ENCODE measurements at places on chromosomes 12 and 14. TPM values are rescaled to one million over a fixed set of nuclear protein-coding genes. Genes with fewer than 3 reads are reported as not detected.

The COL2A1 gene
- not detected for total RNA-seq

The SMCO2 gene
- total RNA-seq = 0.23 TPM

The EXOC3L4 gene
- total RNA-seq = not detected

The PPP4R4 gene
- total RNA-seq = 21.4 TPM

DNA sequence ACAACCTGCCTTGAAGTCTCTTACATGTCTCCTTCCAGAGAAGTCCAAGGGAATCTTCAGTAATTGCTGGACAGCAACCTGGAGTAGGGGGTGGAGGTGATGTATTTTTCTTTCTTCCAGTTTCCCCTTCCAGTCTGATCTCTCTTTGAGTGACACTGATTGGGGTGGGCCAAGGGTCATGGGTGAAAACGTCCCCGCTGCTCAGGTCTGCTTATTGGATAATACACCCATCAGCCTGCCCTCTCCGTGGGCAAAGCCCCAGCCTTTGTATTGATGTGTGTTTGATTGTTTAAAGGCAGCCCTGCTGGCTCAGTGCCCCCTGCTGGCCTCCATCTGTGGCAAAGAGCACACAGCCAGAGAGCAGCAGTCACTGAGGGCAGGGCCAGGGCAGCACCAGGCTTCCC lies 35.7 kb upstream of the ATP2A2 start:
- H3K36me3 ChIP-seq = no peaks in the 10 kb centered on the region
- H3K27me3 ChIP-seq = peaks cover 4% of the 10 kb centered on the region
- no peak overlapping the region for H3K4me3 ChIP-seq
- no peaks in the 10 kb centered on the region for H3K4me1 ChIP-seq
- H3K27ac ChIP-seq = no peak overlapping the region

DNA sequence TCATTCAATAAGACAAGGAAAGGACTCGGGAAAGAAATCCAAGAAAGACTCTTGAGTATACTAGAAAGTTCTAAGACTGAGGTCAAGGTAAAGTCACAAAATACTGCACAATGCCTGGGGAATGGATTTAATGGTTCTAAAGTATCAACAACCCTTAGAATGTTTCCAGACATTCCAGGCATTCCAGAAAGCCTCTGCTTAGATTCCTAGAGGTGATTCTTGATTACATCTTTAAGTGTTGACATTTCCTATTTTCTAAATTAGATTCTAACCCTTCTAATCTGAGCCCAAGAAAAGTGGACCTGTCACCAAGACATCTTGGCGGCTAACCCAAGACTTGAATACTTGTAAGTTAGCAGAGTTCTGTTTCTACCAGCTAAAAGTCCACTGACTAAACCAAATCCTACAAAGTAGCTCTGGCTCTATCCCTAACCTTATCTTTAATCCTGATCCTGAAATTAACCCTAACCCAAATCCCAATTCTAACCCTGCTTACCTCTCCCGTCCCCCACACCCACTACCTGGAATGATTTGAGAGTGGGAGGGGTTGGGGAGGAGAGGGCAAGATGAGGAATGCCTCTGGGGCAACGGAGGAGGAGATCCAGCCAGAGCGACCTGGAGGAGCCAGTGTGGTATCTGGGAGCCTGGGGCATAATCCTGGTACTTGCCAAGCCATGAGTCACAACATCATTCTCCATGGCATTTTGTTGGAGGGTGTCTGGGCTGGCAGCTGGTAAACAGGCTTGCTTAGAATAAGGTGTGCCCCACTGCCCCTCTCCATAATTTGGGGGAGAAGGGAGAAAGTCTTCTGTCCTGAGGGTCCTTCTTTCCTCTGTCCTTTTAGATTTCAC lies 93.4 kb upstream of the HOXC13 start:
- DNase-seq = no peak
- H3K4me3 ChIP-seq = no peak overlapping the region
- no peaks in the 10 kb centered on the region for H3K36me3 ChIP-seq
- H3K4me1 ChIP-seq = no peaks in the 10 kb centered on the region
- no peak overlapping the region for H3K27ac ChIP-seq

GRCh38 chr12:19893514-19893913 lies 454.2 kb downstream of the AEBP2 start:
- H3K27ac ChIP-seq = peak overlapping the region; percentile 32
- DNase-seq = no peak
- peaks cover 2% of the 10 kb centered on the region for H3K27me3 ChIP-seq
- H3K4me3 ChIP-seq = no peak overlapping the region
- H3K4me1 ChIP-seq = peaks cover 14% of the 10 kb centered on the region

- H3K4me3 ChIP-seq = no peak overlapping the region
- no peaks in the 10 kb centered on the region for H3K4me1 ChIP-seq
- H3K36me3 ChIP-seq = no peaks in the 10 kb centered on the region
- H3K27ac ChIP-seq = no peak overlapping the region
- H3K27me3 ChIP-seq = no peaks in the 10 kb centered on the region
These were observed 26.7 kb downstream of the SPX start for GRCh38 chr12:21552635-21553328.

- no peaks in the 10 kb centered on the region for H3K27me3 ChIP-seq
- no peak overlapping the region for H3K4me3 ChIP-seq
- no peaks in the 10 kb centered on the region for H3K36me3 ChIP-seq
- DNase-seq = no peak
- H3K27ac ChIP-seq = no peak overlapping the region
- H3K4me1 ChIP-seq = no peaks in the 10 kb centered on the region
These were observed 72.8 kb downstream of the SLCO1B3 start for GRCh38 chr12:20883288-20883687.

GRCh38 chr12:100265732-100266584 lies 921 bp downstream of the DEPDC4 start:
- peaks cover 17% of the 10 kb centered on the region for H3K4me1 ChIP-seq
- H3K36me3 ChIP-seq = peaks cover 1% of the 10 kb centered on the region
- DNase-seq = peak; percentile 13
- H3K4me3 ChIP-seq = peak overlapping the region; percentile 82
- peak overlapping the region; percentile 95 for H3K27ac ChIP-seq

- no peaks in the 10 kb centered on the region for H3K4me1 ChIP-seq
- no peak overlapping the region for H3K4me3 ChIP-seq
- H3K27ac ChIP-seq = no peak overlapping the region
- no peak for DNase-seq
- no peaks in the 10 kb centered on the region for H3K27me3 ChIP-seq
- no peaks in the 10 kb centered on the region for H3K36me3 ChIP-seq
These were observed 156.4 kb downstream of the PLCZ1 start for GRCh38 chr12:18581232-18581962.

GRCh38 chr12:128684352-128684751 lies 139.4 kb downstream of the SLC15A4 start:
- no peak for DNase-seq
- H3K4me1 ChIP-seq = no peaks in the 10 kb centered on the region
- no peak overlapping the region for H3K27ac ChIP-seq
- H3K27me3 ChIP-seq = no peaks in the 10 kb centered on the region
- no peak overlapping the region for H3K4me3 ChIP-seq

DNA sequence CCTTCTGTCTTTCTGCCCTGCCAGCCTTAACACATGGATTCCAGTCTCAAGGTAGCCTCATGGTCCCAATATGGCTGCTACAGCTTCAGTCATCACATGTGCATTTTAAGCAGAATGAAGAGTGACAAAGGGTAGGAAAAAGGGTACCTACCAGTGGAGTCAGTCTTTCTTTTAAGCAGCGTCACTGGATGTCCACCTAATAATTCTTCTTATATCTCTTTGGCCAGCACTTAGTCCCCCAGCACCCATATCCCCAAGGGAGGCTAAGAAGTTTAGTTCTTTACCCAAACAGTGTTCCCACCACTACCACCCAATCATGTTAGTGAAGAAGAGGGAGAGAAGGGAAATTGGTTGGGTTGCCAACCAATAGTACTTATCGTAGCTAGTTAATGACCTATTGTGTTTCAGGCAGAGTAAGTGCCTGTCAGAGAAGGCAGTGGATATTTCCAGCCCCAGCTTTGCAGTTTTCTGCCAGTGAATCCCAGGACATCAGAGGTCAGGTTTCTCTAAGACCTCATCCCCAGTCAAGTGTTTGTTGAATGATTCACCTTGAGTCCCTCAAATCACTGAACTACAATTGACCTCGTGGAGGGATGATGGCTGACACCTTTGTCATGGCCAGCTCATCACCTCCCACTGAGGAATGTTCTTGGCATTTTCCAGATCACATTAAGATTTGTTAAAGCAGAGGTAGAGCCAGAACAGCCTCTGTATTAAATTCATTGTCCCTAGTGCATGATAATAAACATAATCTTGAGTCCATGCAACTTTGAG lies 250.9 kb upstream of the CRY1 start:
- no peak overlapping the region for H3K27ac ChIP-seq
- peaks cover 32% of the 10 kb centered on the region for H3K4me1 ChIP-seq
- H3K27me3 ChIP-seq = no peaks in the 10 kb centered on the region

- DNase-seq = no peak
- peaks cover 29% of the 10 kb centered on the region for H3K27me3 ChIP-seq
- peaks cover 33% of the 10 kb centered on the region for H3K4me1 ChIP-seq
- no peak overlapping the region for H3K27ac ChIP-seq
These were observed 161.0 kb downstream of the SAMD4A start for GRCh38 chr14:54727929-54728328.

DNA sequence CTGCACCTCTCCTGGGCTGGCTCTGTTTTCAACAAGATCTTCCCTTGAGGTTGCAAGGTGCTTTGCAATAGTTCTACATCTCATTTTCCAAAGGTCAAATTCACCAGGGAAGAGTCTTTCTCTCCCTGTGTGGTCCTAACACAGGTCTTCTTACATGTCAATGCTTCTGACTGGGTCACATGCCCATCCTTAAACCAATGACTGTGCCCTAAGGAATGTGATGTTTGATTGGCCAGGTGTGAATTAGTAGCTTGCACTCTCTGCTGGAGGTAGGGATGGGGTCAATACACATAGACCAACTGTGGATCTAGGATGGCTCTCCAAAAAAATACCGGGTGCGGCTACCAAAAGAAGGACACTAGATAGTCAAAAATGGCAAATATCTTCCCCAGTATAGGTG lies 19.9 kb upstream of the KCNK10 start:
- H3K36me3 ChIP-seq = no peaks in the 10 kb centered on the region
- H3K4me1 ChIP-seq = no peaks in the 10 kb centered on the region
- no peak for DNase-seq
- no peak overlapping the region for H3K4me3 ChIP-seq
- H3K27ac ChIP-seq = no peak overlapping the region

DNA sequence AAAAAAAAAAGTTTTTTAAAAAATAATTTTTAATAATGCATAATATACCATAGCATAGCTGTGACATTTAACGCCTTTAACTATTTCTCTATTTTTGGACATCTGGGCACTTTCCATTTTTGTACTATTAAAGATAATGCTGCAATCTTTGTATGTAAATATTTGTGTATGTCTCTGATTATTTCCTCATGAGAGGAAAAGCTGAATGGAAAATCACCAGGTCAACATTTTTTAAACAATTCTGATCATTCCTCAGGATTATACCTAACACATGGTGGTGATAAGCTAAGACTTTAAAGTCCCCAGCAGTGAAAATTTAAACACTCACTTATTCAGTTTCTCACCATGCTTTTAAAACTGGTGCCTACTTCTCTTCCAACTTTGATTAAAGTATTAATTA lies 31.3 kb upstream of the NR1H4 start:
- H3K4me1 ChIP-seq = no peaks in the 10 kb centered on the region
- H3K4me3 ChIP-seq = no peak overlapping the region
- no peaks in the 10 kb centered on the region for H3K36me3 ChIP-seq

DNA sequence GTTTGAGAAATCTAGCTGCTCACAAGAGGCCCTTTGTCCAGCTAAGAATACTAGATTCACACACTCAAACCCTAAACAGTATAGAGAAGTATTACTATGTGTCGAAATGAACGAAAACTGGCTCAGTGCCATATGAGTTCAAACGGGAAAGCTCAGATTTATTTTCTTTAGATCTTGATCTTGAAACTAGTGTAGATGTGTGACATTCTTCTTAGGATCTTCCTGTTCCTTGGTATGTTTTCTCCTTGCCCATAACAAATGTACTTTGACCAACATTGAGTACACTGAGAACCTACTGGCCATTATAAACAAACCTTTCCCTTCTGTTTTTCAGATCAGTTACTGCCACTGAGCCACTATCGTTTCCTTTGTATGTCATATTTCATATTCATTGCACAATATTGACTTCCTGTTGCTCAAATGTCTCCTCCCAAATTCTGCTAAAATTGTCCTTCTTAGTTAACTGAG lies 21.3 kb downstream of the MYBPC1 start:
- H3K4me3 ChIP-seq = no peak overlapping the region
- H3K4me1 ChIP-seq = peaks cover 14% of the 10 kb centered on the region
- no peaks in the 10 kb centered on the region for H3K36me3 ChIP-seq
- no peaks in the 10 kb centered on the region for H3K27me3 ChIP-seq

- peaks cover 5% of the 10 kb centered on the region for H3K36me3 ChIP-seq
- no peak overlapping the region for H3K4me3 ChIP-seq
- H3K4me1 ChIP-seq = peaks cover 11% of the 10 kb centered on the region
- H3K27me3 ChIP-seq = no peaks in the 10 kb centered on the region
- no peak overlapping the region for H3K27ac ChIP-seq
- DNase-seq = peak; percentile 32
These were observed 15.9 kb downstream of the ZNF641 start for GRCh38 chr12:48334808-48335207.

DNA sequence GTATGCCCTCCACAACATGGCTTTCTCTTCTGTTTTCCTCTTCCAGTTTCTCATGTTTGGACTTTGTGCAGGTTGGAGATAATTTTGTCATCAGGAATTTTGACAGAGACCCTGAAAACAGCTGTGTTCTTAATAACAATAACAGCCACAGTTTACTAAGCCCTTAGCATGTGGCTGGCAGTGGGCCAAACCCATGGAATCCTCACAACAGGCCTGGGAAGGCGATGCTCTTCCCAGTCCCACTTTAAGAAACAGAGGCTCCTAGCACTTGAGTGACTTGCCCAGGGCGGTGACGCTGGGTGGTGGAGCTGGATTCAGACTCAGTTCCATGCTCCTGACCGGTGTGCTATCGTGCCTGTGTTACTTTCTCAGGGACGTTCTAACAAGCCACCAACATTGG lies 20.1 kb upstream of the PLEKHG3 start:
- no peaks in the 10 kb centered on the region for H3K36me3 ChIP-seq
- no peak overlapping the region for H3K4me3 ChIP-seq
- peaks cover 10% of the 10 kb centered on the region for H3K4me1 ChIP-seq
- DNase-seq = no peak
- H3K27ac ChIP-seq = no peak overlapping the region
- no peaks in the 10 kb centered on the region for H3K27me3 ChIP-seq

GRCh38 chr12:28034271-28034670 lies 61.7 kb upstream of the PTHLH start:
- H3K4me1 ChIP-seq = no peaks in the 10 kb centered on the region
- DNase-seq = no peak
- peaks cover 3% of the 10 kb centered on the region for H3K27me3 ChIP-seq
- H3K36me3 ChIP-seq = no peaks in the 10 kb centered on the region
- no peak overlapping the region for H3K4me3 ChIP-seq
- no peak overlapping the region for H3K27ac ChIP-seq

- H3K27me3 ChIP-seq = no peaks in the 10 kb centered on the region
- peak overlapping the region; percentile 43 for H3K27ac ChIP-seq
- H3K4me1 ChIP-seq = peaks cover 35% of the 10 kb centered on the region
- no peak overlapping the region for H3K4me3 ChIP-seq
- peaks cover 3% of the 10 kb centered on the region for H3K36me3 ChIP-seq
These were observed 23.2 kb downstream of the MAPK1IP1L start for GRCh38 chr14:55074662-55075061.

- peaks cover 27% of the 10 kb centered on the region for H3K27me3 ChIP-seq
- peaks cover 77% of the 10 kb centered on the region for H3K4me1 ChIP-seq
- H3K4me3 ChIP-seq = no peak overlapping the region
- no peak overlapping the region for H3K27ac ChIP-seq
These were observed 16.9 kb downstream of the VPS37B start for GRCh38 chr12:122878780-122879612.

GRCh38 chr12:70006619-70006973 lies 181.6 kb downstream of the MYRFL start:
- H3K4me1 ChIP-seq = no peaks in the 10 kb centered on the region
- H3K36me3 ChIP-seq = no peaks in the 10 kb centered on the region
- H3K27ac ChIP-seq = no peak overlapping the region
- H3K4me3 ChIP-seq = no peak overlapping the region
- H3K27me3 ChIP-seq = peaks cover 5% of the 10 kb centered on the region
